ENCODE measurements at places on chromosomes 5 and 9.

DNA sequence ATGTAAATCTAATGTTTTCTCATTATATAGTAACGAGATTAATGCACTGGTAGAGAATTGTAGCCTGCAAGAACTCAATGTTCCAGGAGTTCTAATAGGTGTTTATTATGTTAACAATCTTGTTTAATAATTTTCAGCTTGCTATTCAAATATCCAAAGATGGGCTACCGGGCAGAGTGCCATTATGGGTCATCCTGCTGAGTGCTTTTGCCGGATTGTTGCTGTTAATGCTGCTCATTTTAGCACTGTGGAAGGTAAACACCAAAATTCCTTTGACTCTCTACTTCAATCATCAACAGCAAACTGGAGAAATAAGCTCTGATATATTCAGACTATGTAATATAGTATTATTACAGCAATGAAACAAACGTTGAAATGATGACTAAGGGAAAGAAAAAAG, 41.9 kb upstream of the ITGA2 start:
- no peak for DNase-seq

DNA sequence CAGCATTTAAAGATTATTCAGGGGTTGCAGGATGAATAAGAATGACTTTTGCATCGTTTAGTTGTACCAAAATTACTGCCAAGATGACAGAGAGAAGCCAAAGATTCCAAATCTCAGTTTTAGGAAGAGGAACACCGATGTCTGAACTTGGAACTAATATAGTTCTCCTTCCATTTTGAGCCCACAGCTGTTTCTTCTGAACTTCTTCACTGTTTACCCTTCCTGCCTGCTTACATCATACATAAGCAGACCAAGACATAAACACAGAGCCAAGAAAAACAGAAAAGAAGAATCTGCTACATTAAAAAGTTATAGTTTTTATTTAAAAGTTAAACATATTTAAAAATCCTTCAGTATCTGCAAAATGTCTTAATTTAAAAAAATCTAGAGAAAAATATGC, 146.9 kb upstream of the RAPGEF1 start:
- no peak for DNase-seq

GRCh38 chr9:7150153-7150890, 392.5 kb downstream of the KDM4C start:
- DNase-seq = no peak

DNA sequence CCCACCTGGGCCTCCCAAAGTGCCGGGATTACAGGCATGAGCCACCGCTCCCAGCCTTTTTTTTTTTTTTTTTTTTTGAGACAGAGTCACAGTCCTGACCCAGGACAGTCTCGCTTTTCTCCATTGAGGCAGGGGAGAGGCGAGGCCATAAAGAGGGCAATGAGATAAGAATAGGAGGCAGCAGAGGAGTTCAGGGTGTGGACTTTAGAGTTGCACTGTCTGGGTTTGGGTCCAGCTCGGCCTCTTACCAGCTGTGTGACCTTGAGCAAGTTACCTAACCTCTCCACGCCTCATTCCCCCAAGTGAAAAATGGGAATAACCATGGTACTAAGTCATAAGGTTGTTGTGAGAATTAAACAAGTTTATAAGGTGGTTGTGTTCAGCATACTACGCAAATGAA, 24.6 kb upstream of the ANKH start:
- no peak for DNase-seq

DNA sequence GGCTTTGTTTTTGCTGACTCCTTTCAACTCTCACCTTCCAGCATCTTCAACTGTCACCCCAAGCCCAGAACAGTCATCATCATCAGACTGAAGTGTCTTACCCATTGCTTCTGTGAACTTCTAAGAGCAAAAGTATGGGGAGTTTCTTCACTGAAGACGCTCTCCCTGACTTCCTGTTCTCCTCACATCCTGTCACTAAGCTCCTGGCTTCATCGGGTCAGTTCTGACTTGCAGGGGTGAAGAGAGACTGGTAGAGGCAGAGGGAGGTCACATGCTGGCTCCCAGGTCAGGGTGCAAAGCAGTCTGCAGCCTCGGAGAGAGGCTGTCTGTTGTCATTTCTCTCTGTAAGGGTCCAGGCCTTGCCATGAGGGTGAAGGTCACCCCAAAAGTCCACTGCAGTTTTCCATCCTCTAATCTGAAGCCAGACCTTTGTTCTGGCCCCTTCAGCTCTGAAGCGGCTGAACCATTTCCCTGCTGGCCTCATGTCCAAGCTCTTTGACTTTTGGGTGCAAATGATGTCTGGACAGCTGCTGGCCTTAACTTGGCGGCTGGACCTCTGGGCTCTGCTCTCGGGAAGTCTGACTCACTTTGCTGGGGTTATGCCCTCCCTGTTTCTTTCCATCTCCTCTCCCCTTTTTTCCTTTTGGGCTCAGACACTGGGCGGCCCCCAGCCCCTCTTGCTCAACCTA, 305.0 kb downstream of the RAB3C start:
- DNase-seq = no peak

DNA sequence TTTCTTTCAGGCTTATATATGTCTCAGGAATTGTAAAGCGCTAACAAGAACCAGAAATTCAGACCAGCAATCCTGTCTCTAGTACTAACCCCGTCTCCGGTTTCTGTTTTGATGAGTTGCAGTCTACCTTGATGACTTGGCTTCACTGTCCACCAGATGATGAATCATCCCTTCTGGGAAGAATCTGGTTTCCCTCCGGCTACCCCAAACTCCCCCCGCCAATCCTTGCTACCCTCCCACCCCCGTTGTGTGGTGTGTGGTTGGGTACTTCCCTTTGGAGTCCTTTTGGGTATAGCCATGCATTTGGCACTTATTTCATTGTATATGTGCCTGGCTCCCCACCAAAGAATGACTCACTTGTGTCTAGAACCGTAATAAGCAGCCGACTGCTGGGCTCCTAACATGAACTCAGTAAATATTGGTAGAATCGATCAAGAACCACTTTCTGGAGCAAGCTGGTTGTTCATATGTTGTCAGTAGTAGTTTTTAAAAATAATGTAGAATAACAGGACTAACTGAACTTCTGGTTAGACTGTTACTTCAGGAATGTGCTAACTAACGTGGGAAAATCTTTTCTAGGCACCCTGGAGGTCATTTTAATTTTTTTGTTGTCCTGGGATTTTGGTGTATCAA, 8.3 kb upstream of the TGFBI start:
- no peak for DNase-seq

GRCh38 chr5:38968665-38969064, 105.5 kb downstream of the RICTOR start:
- DNase-seq = no peak

GRCh38 chr5:180649297-180650039, at the start of gene FLT4:
Gene FLT4, minus strand, starts transcription at chr5:180649600. Its CDS starts 55 bp downstream, at chr5:180649545.
- no peak for DNase-seq

DNA sequence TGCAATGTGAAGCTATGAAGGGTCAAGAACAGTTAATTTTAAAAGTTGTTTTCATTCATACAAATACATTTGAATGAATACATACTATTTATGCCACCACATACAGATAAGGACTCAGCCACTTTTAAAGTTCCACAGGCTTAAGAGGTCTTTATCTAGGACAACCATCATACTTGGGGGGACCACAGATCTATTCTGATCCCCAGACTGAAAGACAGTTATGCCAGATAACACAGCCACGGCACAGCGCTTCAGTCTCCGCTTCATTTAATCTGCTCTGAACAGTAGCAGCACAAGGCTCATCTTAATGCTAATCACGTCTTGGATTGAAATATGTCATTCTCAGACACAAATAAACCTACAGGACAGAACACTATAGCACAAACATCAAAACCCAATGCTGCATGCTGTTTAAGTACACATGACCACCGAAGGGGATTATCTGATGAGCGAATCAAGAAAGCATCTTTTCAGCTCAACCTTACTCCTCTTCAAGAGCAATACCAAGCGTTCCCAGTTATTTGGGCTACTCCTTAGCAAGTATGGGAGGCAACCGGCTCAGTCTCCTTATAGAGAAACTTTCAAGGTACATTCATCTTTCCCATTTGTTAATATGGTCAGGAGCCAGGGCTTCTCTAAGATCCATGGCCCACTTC, 33.3 kb downstream of the PUM3 start:
- DNase-seq = no peak

DNA sequence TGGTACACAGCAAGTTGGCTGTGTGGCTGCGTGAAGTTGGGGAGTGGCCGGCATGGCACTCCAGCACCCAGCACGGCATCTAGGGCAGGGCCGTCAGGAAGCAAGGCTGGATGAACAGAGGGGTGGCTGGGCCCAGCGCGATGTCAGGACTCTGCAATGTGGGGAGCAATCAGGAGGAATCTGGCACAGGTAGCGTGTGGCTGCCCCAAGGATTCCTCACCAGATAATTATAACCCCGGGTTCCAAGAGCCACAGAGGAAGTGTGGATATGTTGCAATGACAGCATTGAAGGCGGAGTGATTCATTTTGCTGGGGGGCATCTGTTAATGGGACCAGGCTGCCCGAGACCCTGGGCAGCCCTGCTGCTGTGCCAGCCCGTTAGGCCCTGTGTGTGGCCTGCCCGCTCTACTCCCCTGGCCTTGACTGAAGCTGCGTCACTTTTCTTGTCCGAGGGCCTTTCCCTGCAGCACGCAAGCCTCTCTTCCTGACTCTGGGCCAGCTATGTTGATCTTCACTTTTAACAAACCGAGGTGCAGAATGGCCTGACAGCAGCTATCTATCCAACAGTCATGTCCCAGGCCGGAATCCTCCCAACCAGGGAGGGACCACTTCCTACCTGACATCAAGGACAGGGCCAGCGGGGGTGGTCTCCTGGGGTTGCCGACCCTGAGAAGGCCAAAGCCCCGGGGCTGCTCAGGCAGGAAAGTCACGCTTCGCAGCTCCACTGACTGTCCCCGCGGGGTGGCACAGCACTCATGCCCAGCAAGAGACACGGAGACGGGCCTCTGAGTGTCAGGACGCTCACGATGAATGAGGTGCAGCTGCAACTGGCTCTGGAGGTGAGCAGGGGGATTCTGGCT, 118.0 kb upstream of the PHYKPL start:
- no peak for DNase-seq

DNA sequence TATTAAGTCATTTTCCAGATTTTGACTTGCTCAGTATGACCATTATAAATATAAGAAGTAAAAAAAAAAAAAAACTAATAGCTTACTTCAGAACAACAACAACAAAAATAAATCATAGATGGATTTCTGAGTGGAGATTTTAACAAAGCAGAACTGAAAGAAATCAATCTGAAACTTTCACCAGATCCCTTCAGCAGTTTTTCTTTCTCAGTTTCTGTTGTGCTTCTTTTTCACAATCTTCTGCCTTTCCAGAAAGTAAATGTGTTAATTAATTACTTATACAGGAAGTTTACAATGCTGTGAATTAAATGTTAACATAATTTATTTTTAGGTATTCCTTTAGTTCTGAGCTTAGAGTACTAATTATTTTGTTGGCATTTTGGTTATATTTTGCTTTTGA, 73.5 kb downstream of the CHSY3 start:
- no peak for DNase-seq

- DNase-seq = no peak
Observed at GRCh38 chr5:132363431-132364112, 5.9 kb upstream of the SLC22A5 start.

- no peak for DNase-seq
Observed at GRCh38 chr5:36664766-36665165, 58.4 kb downstream of the SLC1A3 start.

DNA sequence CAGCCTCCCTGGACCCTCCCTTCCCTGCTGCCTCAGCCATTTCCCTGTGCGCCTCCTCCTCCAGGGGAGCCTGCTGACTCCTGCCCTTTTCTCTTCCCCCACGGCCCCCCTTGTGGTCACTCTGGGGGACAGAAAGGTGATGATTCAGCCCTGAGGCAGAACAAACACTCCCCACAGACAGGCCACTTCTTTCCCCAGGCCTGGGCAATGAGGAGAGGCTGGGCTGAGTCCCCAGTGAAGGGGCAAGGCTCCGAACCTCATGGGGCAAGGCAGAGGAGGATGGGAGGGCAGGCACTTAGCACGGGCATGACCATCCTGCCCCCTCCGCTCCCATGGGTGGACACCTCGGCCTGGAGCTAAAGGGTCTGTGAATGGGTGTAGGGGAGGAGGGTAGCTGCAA, 21.0 kb downstream of the CSF1R start:
- no peak for DNase-seq

- no peak for DNase-seq
Observed at GRCh38 chr5:13659391-13659790, 285.1 kb downstream of the DNAH5 start.

- no peak for DNase-seq
Observed at GRCh38 chr5:52799358-52799982, 11.8 kb downstream of the ITGA1 start.

DNA sequence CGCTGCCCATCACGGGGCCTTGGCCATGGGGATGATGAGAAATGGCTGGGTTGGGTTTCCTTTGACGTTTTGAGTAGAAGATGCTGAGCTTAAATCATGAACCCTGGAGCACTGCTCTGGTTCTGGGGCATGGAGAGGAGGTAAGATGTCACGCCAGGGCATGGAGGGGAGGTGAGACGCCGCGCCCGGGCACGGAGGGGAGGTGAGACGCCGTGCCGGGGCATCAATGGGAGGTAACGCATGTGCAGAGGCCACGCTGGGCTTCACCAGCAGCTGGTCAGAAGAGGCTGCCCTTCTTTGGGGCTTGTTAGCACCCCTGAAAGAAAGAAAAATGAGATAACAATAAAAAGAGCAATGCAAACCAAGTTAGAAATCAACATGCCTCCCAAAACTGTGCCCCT, 322.5 kb upstream of the IRX4 start:
- DNase-seq = no peak

- DNase-seq = no peak
Observed at GRCh38 chr9:105507096-105507790, 50.7 kb upstream of the FKTN start.

- no peak for DNase-seq
Observed at GRCh38 chr5:125829349-125829748, 593.9 kb upstream of the GRAMD2B start.

- no peak for DNase-seq
Observed at GRCh38 chr9:28832168-28832770, 1259.0 kb upstream of the C9orf72 start.

DNA sequence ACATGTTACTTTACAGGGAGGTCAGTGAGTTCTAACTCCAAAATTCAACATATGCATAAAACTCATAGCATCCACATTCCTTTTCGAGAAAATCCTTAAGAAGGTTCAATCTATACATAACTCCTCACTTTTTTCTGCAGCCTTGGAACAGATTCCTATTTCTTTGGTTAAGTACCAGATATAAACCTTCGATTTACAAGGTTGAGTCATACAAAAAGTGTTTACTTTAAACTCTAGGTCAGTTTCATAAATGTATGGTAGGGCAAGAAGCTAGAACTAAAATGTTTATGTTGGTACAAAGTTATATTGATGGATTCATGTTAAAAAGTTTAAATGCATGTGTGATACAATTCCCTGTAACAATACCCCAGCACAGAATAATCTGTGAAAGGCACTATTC, 19.4 kb downstream of the CDKN2AIPNL start:
- DNase-seq = no peak

DNA sequence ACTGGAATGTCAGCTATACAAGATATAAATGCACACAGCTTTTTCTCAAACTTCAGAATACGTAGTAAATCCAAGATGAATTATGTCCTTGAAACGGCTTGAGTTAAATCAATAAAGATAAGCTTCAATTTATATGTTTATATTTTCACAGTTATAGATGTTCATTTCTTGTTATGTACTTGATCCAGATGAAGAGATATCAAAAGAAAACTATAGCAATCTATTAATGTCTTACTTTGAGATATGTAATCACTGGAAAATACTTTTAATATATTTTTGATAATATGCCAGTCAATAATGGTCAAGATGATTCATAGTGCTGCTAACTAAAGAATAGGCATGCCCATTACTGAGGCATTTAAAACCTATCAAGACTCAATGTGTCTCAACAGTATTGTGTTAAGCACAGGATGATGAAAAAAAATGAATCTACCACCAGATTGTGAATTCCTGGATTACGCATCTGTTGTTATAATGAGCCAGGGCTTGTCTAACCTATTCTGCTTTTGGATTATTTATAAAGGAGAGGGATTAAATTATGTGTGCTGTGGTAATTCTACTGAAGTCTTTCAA, 372.6 kb upstream of the PRR16 start:
- DNase-seq = no peak
